ENCODE measurements at places on chromosomes 16 and 17.
A peak's percentile ranks its signal among the peaks of the same experiment; 100 is the strongest.

- no peak for DNase-seq
Observed at GRCh38 chr17:65074778-65075250, 18.3 kb upstream of the GNA13 start.

- no peak for DNase-seq
Observed at GRCh38 chr17:61478790-61479492, 26.7 kb downstream of the TBX4 start.

GRCh38 chr17:20073055-20073979 is 64.2 kb downstream of the SPECC1 start:
- DNase-seq = no peak

DNA sequence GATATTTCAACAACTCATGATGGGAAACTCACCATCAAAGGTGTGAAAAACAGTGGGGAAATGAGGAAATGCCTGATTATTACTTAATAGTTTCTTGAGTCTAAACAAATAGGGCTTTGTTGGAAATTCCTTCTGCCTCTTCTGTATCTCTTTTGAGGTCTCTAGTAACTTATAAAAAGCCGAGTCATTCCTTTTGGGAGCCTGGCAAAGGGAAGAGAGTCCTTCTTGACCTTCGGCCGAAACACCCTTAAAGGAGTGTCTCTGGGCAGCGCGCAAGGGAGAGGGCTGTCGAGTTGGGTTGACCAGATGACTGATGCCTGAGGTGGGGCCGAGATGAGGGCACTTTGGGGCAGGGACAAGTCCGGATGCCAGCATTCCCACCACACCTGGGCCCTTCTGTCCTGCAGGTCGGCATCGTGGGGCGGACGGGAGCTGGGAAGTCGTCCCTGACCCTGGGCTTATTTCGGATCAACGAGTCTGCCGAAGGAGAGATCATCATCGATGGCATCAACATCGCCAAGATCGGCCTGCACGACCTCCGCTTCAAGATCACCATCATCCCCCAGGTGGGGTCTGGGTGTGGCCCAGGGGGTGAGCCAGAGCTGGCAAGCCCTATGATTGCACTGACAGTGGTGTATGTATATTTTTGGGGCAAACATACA is 89.2 kb downstream of the ABCC6 start:
- no peak for DNase-seq

DNA sequence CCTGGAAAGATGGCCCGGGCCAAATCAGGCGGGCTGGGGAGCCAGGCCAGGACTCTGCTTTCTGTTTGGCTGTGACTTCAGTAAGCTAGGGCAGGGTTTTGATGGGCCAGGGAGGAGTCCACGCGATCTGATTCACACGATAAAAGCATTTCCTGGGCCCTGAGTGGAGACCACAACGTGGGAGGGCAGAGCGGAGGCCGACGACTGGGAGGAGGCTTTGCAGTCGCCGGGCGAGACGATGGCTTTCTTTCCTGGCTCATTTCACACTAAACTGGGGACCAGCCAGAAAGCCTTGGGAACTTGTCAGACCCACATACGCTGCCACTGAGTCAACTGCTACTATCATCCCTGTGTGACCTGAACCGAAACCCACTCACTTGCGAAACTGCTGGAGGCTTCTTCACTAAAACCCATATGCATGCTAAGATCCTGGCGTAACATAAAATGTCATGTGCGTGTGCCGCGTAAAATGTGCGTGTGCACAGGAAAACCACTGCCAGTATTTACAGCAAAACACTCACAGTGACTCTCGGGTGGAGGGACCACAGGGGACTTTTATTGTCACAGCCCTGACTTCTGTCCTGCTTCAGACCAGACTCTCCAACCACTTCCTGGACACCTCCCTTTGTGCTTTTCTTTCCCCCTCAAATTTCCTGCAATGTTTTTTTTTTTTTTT is 14.2 kb upstream of the RHBDF2 start:
- peak; percentile 65 for DNase-seq

- peak; percentile 41 for DNase-seq
Observed at GRCh38 chr17:7852919-7853690, 1.8 kb upstream of the TMEM88 start.

- DNase-seq = no peak
Observed at GRCh38 chr17:77285594-77286390, 145.0 kb downstream of the SEC14L1 start.

- no peak for DNase-seq
Observed at GRCh38 chr17:73351764-73352163, 40.0 kb upstream of the CDC42EP4 start.

- DNase-seq = no peak
Observed at GRCh38 chr17:21177401-21177800, 36.6 kb downstream of the TMEM11 start.

- DNase-seq = no peak
Observed at GRCh38 chr17:64992325-64992802, 64.2 kb downstream of the GNA13 start.

DNA sequence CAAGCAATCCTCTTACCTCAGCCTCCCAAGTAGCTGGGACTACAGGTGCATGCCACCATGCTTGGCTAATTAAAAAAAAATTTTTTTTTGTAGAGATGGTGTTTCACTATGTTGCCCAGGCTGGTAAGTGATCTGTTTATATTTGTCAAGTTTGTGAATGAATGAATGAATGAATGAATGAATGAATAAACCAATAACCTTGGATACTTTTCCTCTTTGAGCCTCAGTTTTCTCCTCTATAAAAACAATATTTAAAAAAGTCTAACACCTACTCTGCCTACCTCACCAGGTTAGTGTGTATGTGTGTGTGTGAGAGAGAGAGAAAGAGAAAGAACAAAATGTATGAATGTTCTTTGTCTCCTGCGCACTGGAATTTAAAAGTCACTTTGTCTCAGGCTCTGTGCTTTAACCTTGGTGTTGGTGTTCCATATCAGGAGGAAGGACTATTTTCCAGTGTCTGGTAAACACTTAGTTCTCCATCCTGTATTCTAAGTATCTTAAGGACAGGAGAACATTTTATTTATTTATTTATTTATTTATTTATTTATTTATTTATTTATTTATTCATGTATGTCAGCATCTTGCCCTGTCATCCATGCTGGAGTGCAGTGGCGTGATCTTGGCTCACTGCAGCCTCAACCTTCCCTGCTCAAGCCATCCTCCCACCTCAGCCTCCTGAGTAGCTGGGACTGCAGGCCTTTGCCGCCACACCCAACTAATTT is 27.1 kb downstream of the CHD9 start:
- DNase-seq = no peak

- no peak for DNase-seq
Observed at GRCh38 chr17:48299760-48300159, 130.3 kb downstream of the SKAP1 start.

- no peak for DNase-seq
Observed at GRCh38 chr17:30716461-30717290, 107.8 kb downstream of the CRLF3 start.

DNA sequence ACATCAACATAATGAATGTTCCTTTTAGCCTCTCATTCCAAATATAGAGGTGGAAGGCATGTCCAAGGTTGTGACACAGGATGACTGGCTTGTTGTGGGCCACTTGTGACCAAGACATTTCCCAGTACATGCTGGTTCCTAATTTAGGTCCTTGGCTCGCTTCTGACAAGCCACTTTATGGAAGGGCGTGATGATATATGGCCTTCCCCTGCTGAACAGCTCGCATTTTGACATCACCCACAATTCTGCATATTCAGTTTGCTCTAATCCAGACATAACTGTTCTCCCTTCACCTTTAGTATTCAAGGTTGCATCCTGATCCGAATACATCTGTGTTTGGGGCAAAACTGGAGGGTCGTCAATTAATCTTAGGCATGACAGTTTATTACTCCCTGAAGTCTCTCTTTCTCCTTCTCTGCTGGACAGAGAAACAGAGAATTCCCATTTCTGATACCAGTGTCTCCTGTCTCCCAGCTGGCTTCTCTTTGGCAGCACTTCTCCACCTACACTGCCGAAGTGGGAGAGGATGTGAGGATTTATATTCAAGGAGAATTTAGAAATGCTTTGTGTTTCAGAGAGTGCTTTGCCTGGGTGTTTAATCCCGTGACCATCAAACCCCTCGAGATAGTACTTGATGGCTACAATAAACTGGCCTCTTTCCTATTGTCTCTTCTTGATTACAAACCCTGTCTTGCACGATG is 815.5 kb upstream of the RBFOX1 start:
- no peak for DNase-seq

- no peak for DNase-seq
Observed at GRCh38 chr17:17924131-17924856, 47.9 kb downstream of the TOM1L2 start.

- no peak for DNase-seq
Observed at GRCh38 chr17:47831934-47832327, 461 bp downstream of the LRRC46 start.

- DNase-seq = no peak
Observed at GRCh38 chr16:13056607-13057006, 155.2 kb downstream of the SHISA9 start.

DNA sequence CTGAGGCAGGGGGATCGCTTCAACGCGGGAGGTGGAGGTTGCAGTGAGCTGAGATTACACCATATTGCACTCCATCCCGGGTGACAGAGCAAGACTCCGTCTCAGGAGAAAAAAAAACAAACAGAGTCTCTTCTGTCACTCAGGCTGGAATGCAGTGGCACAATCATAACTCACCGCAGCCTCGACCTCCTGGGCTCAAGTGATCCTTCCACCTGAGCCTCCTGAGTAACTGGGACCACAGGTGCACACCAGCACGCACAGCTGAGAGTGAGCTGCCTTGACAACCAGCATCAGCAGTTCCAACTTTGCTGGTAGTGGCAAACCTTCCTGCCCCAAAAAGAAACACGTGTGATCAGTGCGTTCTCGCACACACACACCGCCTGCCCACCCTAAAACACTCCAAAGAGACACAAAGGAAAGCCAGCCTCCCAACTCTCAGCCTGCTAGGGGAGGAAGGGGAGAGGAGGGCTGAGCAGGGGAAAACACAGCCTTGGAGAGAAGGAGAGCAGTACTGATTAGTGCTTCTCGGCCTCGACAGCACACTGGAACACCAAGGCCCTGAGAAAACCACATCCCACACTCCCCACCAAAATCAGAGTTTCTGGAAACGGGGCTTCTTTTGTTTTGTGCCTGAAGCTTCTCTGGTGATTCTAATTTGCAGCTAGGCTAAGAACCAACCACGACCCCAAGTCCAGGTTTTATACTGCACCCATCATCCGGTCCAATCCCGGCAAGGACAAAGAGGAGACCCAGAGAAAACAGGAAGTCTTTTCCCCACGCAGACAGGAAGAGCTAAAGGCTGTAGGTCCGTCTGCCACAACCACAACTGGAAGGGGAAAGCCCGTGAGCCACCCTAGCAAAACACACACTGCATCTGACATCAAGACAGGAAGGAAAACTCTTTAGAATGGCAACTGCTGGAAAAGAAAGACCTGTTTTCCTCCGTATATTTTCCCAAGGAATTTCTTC is 28.8 kb downstream of the ZCCHC14 start:
- DNase-seq = no peak

GRCh38 chr16:48101069-48101674 is 54.6 kb downstream of the ABCC12 start:
- DNase-seq = no peak

DNA sequence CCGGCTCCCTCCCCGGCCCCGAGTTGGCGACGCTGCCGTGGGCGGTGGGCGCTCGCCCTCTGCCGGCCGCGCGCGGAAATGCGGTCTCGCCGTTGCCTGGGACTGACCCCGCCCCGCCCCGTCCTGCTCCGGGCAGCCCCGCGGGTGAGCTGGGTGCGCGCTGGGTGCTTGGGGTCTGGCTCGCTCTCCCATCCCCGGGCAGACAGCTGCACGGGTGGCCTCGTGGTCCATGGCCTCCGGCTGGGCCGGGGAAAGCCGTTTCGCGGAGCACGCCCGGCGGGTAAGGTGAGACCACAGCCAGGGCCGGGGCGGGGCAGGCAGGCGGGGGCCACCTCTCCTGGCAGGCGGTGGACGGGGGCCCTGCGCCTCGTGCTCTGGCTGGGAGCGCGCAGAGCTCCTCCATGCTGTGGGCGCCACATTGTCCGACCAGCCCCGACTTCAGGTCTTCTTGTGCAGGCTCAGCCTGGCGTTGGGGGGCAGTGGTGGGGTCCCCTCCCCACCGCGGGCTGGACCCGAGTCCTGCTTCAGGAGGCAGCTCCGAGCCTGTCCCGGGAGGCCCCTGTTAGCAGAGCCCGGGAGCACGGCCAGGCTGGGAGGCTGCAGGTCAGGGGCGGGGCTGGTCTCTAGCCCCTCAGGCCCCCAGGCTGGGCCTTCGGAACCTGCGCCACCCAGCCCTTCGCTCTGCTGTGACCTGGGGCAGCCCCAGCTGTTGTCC is 7.0 kb upstream of the C1QTNF8 start:
- peak; percentile 53 for DNase-seq

- DNase-seq = no peak
Observed at GRCh38 chr16:2388139-2388874, 40.9 kb upstream of the CCNF start.

GRCh38 chr17:6138761-6139446 is 68.7 kb downstream of the WSCD1 start:
- DNase-seq = no peak

DNA sequence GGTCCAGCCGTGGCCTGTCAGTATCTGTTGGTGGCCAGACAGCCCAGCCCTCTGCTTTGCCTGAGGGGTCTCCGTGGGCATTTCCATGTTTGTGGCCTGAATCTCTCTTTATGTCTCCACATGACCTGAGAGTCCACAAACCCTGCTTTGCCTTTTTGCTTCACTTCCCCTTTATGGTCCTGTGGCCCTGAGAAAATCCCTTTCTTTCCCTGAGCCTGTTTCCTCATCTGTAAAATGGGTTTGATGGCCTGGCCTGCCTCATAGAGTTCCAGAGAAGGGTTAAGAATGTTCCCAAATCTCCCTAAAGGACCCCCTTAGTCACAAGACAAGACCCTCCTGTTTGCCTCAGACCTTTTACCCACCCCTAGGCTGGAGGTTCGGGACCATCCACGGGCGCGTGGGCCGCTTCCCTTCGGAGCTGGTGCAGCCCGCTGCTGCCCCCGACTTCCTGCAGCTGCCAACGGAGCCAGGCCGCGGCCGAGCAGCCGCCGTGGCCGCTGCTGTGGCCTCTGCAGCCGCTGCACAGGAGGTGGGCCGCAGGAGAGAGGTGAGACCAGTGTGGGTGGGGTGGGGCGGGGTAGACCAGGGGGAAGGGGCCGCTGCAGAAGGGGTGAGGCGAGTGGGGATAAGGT is 26.2 kb upstream of the ALKBH5 start:
- DNase-seq = no peak

DNA sequence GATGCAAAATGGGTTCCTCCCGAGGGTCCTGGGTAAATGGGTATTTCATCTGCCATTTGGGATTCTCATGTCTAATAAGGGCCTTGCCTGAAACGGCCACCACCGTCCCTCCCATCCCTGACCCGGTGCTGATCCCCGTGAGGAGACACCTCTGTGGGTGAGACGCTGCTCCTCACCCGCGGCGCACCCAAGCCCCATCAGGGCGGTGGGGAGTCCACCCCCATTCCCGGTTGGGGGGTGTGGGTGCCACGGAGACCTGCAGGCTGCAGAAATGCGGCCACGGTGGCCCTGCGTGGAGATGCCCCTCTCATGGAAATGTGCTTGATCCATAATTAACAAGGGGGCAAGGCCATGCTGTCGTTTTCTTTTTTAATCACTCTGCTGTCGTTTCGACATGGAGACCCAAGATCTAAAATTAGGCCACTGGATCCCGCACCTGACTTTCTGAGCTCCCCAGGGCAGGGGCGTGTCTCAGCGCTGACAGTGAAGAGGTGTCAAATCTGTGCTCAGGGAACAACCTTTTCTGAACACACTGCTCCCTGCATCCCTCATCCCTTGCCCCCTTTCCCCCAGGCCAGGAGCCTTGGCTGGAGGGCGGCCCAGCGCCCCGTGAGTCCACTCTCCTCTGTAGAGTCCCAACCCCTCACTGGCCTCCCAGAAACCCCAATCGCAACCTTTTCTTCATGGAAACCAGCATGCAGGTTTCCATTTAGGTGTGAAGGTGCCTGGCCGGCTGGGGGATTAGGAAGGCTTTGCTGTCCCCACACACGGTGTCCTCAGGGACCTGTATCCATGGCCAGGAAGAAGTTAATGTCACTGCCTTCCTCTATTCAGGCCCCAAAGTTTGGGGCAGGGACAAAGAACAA is 38.9 kb downstream of the PEMT start:
- DNase-seq = no peak
